Activated CD4-positive, alpha-beta T cell treated with anti-CD3 and anti-CD28 coated beads, Interleukin-10, Interleukin-2, amounts not matched to agents 100 ng/mL and 50 ng/mL, durations not matched to agents 16 hours and 8 hours (primary cell): ENCODE measurements at places on chromosomes 1 and 21.
A peak's percentile ranks its signal among the peaks of the same experiment; 100 is the strongest.

GRCh38 chr1:89465201-89465600 is 59.4 kb upstream of the LRRC8B start:
- DNase-seq: peak; percentile 82

GRCh38 chr1:1817221-1817620 is 39.0 kb upstream of the NADK start:
- DNase-seq: no peak

GRCh38 chr1:81949421-81949820 is 148.7 kb downstream of the ADGRL2 start:
- no peak for DNase-seq

GRCh38 chr1:172793823-172794222 is 134.9 kb downstream of the FASLG start:
- DNase-seq: no peak

DNA sequence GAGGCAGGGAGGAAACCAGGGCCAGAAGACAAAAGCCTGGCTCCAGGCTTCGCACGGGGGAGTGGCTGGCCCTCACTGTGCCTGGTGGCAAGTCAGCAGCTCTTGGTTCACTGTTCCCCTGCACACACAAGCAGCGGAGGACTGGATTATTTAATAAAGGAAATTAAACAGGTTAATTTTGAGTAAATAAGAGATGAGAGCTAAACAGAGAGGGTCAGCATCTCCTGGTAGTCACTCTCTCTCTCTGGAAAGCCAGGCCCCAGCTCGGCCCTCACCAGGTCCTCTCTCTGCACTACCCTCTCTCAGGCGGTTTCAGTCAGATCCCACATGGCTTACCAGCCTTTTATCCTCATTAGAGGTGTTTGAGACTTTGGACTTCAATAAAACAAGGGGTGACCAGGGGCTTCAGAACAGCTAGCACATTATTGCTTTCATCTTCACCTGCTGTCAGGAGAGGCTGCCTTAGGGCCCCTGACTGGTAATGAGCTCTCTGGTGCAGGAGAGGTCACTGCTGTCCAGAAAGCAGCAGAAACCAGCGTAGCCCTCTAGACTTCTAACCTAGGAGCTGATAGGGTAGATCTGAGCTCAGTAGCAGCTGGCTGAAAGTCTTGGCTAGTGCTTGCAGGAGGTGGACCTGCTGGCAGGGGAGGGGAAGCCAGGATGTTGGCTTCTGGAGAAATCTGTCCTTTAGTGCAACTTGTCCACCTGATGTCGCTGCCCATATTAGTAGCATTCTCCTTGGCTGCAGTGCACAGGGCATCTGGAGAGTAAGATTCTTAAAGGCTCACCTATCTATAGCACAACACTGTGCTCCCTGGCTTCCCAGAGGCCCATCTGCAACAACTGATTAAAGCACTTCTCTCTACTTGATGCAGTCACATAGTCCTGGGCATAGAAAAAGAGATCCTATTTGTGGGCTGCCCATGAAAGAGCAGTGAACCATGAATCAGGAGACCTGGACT is 45.9 kb downstream of the SYT6 start:
- DNase-seq: no peak

DNA sequence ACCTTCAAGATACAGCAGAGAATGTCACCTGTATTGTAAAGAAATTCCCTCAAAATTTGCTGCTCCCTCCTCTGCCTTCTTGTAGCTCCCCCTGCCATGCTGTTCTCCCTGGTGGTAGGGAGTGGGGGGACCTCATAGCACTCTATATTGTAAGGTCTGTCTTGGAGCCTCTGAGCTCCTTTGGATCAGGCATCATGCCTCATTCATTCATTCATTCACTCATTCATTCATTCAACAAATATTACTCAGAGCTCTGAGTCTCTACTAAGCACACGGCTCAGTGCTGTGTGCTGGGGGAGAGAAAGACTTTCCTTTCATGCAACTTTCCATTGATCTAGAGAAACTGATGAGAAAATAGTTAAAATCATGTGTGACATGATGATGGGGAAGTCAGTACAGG is 27.1 kb upstream of the EPHB2 start:
- no peak for DNase-seq

- DNase-seq: peak; percentile 25
Measured at GRCh38 chr1:20472860-20473711, 12.9 kb downstream of the CAMK2N1 start.

DNA sequence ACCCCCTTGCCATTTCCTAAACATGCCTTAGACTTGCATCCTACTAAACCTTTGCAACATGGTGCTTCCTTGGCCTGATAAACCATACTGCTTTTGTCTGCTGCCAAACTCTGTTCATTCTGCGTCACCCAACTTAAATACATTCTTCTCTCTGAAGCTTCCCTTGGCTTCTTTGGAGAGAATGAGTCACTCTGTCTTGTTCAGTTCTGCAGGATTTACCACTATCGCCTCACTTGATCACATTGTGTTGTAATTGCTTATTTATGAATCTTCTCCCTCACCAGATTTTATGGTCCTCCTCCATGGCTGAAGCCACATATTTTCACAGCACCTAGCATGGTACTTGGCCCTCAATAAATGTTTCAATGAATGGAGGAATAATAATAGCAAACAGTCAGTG is 21.7 kb upstream of the TUT4 start:
- DNase-seq: peak; percentile 7

DNA sequence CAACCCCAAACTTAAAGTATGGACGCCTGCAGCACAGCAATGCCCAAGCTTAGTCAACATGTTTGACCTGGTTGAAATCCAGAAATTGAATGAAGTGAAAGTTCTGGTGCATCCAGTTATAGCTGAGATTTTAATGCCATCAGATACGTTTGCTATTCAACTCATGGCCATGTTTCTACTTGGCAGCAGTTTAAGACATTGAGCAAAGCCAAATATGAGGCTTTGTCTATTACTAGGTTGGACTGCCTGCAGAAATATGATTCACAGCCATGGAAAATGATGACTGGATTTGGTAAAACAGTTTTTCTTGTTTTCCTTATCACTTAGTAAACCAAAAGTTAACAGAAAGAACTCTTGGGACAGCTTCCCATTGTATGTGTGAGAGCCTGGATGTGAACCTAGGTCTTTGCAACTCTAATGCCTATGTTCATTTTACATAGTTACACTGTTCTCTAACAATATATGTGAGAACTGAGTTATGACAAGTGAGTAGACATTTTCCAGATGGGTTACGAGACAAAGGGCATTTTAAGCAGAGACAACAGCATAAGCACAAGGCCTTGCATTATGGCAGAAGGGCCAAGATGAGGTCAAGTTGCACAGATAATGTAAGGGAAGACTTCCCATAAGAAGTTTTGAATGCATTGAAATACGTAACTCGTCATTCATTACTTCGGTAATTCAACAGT is 32.4 kb upstream of the MYSM1 start:
- no peak for DNase-seq

GRCh38 chr1:178238722-178239510 is 145.0 kb downstream of the RASAL2 start:
- no peak for DNase-seq

DNA sequence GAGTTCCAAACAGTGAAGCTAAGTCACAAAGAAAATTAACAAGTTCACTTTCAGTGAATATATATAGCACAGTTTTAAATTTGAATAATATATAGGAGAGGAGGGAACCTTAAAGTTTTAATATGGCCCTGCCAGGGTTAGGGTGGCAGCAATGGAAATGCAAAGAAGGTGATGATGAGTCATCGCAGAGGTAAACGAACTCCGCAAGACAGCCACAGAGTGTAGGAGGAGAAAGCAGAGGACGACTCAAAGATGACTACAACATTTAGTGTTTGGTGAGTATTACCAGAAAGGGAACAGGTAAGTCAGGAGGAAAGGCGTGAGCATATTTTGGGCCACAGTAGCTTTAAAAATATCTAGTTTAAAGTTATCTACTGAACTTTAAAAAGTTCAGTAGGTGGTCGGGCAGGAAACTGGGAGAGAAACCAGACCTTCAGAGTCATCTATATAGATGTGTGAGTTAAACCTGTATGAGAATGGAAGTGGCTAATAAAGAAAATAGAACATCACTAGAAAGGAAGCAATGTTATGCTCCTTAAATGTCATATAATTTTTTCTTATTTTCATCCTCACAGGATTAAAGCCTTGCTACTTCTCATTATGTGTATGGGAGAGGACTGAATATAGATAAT is 75.7 kb downstream of the UCHL5 start:
- DNase-seq: peak; percentile 79

DNA sequence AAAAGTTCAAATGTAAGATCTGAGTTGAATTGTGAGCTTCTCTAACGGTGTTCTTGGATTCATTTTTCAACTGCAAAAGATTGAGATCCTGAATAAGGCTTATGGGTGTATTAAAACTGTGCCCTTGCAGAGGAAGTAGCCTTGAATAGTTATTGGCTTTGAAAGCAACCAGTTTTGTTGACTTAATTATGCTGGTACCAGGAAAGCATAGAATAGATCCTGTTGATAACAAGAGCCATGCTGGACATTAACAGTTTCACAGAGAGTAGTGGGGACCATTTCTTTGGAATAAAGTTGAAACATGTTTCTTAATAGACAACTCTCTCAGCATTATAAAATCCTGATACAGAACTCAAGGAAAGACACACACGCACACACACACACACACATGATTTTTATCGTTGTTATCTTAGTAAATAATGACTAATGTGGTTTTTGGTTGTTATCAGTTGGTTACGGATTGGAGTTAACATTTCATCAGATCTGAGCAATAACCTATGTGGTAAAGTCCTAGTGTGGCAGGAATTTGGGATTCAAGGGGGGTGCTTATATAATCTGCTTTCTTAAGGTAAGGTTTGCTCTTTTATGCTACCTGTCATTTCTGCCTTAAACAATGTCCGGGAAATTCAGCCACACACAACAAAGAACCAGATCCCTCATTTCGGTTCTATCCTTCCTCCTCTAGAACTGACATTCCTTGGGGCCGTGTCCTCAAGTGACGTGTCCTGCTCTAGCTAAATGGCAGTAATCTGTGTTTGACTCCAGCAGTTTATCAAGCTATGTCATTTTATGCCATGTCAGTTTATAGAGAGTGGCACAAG is 330.9 kb downstream of the CHRM3 start:
- DNase-seq: peak; percentile 52

- peak; percentile 82 for DNase-seq
Measured at GRCh38 chr21:42406201-42406621, 2.5 kb downstream of the UBASH3A start.

DNA sequence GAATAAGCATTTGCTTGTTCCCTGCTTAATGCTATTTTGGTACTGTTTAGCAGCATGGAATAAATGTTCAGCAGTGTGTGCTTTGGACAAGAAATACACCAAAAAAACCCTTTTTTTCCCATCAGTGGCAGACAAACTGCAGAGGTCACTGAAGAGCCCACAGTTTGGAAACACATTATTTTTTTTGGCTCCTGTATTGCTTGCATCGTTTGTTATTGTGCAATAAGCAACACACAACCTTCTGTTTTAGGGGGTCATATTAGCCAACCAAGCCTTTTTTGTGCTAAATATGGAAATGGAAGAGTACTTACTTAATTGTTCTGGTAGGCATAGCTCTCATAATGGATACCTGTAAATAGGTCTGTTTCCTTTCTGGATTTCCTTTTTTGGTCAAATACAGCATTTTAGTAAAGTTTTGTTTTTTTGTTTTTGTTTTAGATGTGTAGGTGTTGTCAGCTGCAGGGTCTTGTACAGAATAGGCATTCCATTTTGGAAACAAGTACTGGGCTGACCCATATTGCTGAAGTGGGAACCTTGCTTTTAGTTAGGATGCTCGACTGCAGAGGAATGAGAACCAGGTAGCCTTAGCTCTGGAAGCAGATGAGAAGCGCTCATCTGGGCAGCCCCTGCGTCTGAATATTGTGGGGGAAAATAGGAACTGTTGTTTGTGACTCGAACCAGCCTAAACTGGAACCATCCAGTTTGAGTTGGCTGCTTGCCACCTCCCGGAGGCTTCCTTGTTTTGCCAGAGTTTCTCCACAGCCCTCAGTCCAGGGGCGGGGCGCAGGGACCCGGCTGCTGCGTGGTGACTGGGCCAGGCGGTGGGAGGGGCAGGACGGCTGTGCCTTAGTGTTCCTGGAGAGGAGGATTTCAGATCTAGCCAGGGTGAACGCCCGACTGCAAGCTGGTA is 38.4 kb downstream of the SPEN start:
- DNase-seq: peak; percentile 8

DNA sequence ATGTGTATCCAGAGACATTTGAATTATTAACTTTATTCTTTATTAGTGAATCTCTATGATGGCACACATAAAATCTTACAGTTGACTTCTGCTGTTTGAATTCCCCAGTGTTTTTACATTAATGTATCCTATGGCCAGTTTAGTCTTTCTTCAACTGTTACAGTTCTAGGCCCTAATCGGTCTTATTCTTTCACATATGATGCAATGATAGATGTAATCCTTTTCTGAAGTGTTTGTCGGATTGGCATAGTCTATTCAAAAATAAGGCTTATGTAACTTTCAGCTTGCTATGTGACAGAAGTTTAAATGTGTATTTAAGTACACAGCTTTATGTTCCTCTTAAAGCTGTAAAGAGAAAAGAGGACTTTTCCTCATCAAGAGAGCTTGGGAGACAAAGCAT is 26.4 kb upstream of the KIAA1614 start:
- DNase-seq: no peak

DNA sequence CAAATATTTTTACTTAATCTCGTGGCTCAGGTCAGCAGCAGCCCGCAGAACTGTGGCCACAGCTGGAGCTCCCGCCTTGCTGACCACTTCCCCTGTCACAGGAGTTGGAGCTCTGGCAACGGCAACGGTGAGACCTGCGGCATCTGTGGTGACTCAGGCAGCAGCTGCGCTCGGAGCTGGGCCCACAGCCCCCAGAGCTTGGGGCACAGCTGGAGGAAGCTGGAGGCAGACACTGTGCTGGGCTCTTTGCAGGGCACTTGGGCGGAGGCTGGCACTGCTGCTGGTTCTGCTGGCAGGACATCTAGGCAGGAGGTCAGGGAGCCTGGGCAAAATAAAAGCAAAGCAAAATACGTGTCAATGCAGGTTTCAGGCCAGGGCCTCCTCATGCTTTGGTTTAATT is at the start of gene LCE3A:
Gene LCE3A, minus strand, starts transcription at position 301 of the 400 bp plus-strand sequence. Its CDS starts 0 bp downstream, at position 301.
- peak; percentile 54 for DNase-seq
